NCI-H2107 (cell line): ENCODE measurements at places on chromosomes 1 and 21.

DNA sequence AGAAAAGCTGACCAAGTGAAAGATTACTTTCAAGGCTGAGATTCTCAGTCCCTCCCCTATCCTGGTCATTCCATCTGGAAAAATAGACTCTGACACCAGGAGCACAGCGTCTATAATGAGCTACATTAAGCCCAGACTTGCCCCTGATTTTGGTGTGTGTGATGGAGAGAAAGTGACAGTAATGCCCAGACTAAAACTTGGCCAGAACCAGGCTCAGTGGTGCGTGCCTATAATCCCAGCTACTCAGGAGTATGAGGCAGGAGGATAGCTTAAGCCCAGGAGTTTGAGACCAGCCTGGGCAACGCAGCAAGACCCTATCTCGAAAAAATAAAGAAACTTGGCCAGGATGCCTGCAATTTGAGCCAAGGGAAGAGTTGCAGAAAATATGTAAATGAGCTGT, 15.9 kb downstream of the PLEKHA6 start:
- no peak for DNase-seq

GRCh38 chr1:63675420-63675931, 82.3 kb downstream of the PGM1 start:
- DNase-seq = no peak

- no peak for DNase-seq
These were observed 44.0 kb upstream of the DISP3 start for GRCh38 chr1:11434926-11435325.

GRCh38 chr1:60867782-60868181, 214.6 kb upstream of the NFIA start:
- no peak for DNase-seq

DNA sequence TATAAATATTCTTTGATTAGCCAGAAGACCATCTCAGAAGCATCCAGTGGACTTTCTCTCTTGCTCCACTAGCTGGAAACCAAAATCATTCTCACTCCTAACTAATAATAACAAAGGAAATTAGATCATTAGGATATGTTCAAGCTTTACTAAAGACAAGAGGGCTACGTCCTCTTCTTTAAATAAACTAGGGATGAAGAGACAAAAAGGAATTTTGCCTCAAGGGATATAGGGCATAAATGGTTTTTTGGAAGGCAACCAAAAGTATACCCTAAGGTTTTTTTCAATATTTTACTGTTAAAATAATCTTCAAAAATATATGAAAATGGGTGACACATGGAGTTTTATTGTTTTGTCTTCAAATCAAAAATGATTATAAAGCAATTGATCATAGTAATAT, 745.8 kb downstream of the MRPL39 start:
- DNase-seq = no peak

DNA sequence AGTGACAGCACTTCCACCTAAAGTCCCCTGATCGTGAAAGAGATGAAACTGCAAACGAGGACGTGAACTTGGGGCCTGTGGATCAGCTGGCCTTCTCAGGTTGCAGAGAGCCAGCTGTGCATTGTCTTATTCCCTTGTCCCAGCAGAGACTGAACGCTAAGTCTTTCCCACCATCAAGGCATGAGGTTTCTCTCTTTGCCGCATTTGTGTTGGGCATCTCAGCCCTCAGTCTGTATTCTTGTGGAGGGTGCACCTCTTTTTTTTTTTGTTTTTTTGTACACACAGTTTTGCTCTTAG, 71.4 kb downstream of the KIF26B start:
- DNase-seq = no peak

GRCh38 chr1:2506901-2507565, 19.4 kb downstream of the PANK4 start:
- DNase-seq = no peak

DNA sequence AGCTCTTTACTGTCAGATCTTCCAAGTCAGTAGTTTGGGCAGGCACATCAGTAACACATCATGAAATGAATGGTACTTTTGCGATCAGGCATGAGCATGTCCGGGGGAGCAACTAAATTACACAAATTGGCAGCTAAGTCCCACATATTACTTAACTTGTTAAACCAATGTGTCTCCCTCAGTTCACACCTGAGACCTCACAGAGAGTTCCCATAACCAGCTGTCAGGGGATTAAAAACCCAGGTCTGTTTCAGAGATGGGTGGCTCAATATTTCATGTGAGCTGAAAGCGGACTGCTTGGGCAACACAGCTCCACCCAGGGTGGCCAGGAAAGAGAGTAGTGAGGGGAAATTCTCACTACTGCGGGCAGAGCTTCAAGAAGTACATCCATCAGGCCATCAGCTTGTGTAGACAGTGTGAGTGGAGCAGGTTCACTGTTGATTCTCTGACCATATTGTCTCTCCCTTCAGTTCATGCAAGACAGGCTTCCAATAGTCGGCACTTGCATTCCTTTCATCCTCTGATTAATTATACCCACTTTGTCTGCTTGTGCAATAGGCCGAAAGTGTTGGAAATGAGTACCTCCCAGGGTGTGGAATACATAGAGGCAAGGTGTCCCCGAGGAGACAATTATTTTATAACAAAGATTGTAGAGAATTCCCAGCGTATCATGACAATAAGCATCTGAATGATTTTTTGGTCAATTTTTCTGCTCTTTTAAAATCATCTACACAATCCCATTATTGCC, 139.9 kb downstream of the PTGER3 start:
- DNase-seq = no peak

DNA sequence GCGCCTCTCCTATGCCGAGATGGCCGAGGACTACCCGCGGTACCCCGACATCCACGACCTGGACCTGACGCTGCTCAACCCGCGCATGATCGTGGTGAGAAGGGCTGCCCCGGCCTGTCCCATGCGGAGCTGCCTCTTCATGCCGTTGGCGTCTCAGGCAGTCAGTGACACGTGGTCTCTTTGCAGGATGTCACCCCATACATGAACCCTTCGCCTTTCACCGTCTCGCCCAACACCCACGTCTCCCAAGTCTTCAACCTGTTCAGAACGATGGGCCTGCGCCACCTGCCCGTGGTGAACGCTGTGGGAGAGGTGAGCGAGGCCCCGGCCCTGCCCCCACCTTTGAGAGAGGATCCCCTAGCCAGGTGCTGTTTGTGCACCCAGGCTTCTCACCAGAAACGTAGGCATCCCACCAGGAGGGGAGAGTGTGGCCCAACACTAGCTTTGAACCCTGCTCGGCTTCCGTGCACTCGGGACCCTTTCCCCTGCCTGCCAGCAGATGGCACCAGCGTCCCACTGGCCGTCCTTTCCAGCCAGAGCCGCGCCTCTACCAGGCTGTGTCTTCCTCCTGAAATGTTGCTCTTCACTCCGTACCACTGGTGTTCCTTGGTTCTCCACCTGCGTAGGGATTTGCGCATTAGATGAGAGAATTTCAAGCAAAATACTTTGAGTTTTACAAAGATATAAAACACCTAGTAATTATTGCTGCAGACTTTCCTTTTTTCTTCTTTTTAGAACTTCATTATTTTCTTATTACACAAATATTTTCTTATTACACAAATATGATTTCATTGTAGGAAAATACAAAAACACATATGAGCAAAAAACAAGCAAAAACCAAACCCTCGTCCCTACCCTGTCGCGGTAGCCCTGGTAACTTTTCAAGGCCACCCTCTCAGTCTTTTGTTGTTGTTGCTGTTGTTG, 9.0 kb downstream of the NPPA start:
- DNase-seq = peak; percentile 71

DNA sequence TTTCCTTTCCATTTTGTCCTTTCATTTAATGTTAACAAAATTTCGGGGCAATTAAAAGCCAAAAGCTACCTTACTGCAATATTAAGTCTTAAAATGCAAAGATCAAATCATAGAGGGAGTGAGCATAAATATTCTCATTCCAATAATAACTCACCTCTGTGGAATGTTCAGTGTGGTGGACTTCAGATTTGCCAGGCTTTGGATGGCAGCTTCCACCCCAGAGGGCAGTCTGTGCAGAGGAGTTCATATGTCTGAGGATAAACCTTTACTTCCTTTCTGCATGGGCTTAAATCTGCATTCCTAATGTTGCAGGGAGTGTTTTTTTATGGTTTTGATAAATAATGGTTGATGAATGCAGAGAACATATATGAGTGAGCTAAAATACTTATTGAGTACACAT, 16.3 kb downstream of the KIAA0040 start:
- DNase-seq = no peak

DNA sequence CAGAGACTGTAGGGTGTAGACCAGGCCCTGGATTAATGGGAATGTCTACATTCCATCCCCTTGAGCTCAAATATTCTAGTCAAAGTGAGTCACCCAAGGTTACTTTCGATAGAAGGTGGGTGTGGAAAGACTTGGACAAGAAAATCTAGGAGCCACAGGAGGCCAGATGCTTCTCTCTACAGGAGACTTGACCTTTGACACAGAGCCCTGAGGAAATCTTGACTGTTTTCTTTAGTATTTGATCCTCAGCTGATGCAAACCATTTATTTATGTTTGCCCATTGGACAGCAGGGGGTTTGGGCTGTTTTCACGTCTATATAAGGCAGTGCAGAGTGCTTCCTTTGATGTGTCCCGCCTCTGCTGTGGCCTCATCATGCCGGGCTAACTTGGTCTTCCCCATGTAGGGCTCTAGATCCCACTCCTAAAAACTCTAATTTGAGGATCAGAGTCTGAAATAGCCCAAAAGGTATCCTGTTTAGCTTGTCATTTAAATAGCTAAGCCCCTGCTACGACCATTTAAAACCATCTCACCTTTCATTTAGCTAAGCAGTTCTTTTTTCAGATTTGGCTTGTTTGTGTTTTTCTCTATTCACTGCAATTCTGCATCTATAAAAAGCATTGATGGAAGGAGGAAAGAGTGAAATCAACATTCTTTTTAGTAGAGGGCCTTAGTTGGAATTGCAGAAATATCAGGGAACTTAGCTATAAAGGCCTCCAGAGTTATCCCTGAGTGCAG, 15.5 kb upstream of the MAP3K7CL start:
- DNase-seq = no peak

- DNase-seq = no peak
These were observed 61.8 kb upstream of the CLDN14 start for GRCh38 chr21:36541721-36542139.

DNA sequence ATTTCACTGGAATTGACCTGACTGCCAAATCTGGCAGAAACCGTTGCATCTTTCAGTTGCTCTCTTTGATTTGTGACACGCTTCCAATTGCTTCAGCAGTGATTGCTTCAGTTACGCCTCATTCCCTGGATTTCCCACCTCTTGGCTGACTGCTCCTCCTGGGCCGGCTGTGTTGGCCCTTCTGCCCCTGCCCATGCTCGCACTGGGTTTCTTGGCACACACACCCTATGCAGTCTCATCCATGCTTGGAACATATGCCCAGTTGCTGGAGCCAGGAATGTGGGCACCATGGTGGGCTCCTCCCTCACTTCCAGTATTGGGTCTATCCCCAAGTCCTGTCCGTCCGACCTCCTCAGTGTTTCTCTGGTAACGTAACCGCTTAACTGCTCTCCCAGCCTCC, 2.2 kb upstream of the ZBTB21 start:
- no peak for DNase-seq

GRCh38 chr1:1179983-1180861, 6.5 kb downstream of the TTLL10 start:
- DNase-seq = no peak

DNA sequence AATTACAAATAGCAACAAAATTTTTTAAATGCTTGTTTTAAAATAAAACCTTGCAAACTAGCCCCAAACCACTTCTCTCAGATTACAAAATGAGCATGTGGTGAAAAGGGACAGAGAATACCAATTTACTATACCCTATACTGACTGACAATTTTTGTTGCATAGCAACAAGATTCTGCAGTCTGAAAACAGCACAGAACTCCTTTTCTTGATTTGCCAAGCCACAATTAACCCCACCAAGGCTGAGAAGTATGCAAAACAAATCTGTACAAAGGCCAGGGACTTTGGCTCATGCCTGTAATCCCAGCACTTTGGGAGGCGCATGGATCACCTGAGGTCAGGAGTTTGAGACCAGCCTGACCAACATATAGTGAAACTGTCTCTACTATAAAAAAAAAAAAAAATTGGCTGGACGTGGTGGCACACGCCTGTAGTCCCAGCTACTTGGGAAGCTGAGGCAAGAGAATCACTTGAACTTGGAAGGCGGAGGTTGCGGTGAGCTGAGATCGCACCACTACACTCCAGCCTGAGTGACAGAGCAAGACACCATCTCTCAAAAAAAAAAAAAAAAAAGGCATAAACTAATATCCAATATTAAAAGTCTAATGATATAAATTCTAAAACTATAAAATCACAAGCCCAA, 21.8 kb downstream of the ENAH start:
- no peak for DNase-seq

DNA sequence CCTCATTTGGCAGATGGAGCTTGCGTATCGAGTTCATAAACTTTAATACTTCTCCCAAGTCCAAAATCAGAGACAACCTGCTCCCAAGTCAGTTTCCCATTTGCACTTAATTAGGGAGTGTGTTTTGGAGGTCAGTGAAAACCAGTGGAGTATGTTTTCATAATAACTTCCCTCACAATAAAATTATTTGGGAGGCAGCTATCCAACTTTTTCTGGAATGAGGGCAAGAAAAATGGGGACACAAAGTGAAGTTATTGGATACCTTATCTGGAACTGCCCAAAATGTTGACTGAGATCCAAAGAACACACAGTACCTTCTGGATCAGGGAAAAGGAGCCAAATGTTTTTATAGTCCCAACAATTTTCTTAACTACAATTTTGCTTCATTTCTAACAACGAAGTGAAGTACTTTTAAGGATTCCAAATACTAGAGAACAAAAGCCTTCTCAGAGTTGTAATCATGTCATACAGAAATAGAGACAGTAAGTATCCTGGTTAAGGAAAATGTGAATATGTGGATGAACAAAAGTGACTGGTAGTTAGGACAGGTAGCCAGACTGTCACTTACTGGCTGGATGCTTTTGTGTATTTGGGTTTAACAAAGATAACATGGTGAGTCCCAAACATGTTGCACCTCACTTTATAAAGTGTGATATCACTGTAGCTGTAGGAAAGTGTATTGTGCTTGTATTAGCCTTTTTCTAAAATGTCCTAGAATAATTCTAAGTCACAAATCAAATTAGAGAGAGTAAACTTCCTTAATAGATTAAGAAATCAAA, 325.0 kb downstream of the HLX start:
- DNase-seq = no peak

- no peak for DNase-seq
These were observed 58.9 kb downstream of the TEX35 start for GRCh38 chr1:178571807-178572206.

DNA sequence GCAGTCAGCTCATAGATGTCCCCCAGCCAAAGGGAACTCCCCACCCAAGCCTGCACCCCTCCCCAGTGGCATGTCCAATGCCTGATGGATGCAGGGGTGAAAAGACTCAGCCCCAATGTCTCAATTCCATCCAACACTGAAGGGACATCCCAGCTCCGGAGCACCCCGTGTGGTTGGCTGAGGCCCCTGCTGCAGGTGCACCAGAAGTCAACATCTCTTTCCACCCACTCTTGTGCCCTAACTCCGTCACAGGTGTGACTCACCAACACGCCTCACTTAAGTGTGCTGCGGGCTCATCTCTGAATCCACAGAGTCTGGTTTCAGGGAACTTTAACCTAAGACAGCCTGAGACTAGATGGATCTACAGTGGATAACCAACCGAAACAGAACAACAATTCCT, 40.9 kb upstream of the ZBTB18 start:
- no peak for DNase-seq

GRCh38 chr1:78492386-78492950, 1.7 kb downstream of the PTGFR start:
- DNase-seq = no peak

- DNase-seq = no peak
These were observed 21.7 kb downstream of the PDXK start for GRCh38 chr21:43740497-43741156.
